ENCODE measurements at places on chromosomes 2 and 18. TPM values are rescaled to one million over a fixed set of nuclear protein-coding genes. Genes with fewer than 3 reads are reported as not detected.

GRCh38 chr18:36602620-36603019, 226.2 kb downstream of the TPGS2 start:
- no peaks in the 10 kb centered on the region for H3K27me3 ChIP-seq
- no peaks in the 10 kb centered on the region for H3K36me3 ChIP-seq

DNA sequence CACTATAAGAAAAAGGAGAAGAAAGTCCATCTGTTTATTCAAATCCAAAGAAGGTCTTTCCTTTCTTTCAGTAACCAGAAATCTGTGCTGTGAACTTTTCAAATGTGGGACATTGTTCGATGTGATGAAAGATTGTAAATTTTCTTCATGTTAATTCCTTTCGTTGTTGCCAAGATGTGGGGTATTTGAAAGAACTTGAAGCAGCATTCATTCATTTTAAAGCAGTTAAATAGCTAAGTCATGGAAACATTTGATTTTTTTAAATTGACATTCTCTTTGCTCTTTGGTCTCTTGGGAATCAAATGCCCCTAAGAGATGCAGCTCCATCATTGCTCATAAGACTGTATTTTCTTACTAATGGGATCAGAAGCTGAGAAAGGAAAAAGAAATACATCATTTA, 93.7 kb upstream of the EHBP1 start:
- no peaks in the 10 kb centered on the region for H3K27me3 ChIP-seq
- H3K4me1 ChIP-seq, result no peaks in the 10 kb centered on the region
- H3K27ac ChIP-seq, result no peak overlapping the region

CREG2 gene
- total RNA-seq, result not detected

MBD1 gene
- total RNA-seq, result 56.3 TPM

GRCh38 chr2:121095257-121096080, 189.5 kb downstream of the TFCP2L1 start:
- H3K36me3 ChIP-seq, result no peaks in the 10 kb centered on the region
- no peak overlapping the region for H3K4me3 ChIP-seq
- peak; percentile 90 for DNase-seq
- H3K4me1 ChIP-seq, result no peaks in the 10 kb centered on the region
- no peak overlapping the region for H3K27ac ChIP-seq

- no peak overlapping the region for H3K27ac ChIP-seq
- peaks cover 4% of the 10 kb centered on the region for H3K4me1 ChIP-seq
- DNase-seq, result no peak
- H3K27me3 ChIP-seq, result no peaks in the 10 kb centered on the region
- H3K36me3 ChIP-seq, result no peaks in the 10 kb centered on the region
Measured at GRCh38 chr2:169258045-169258601, 104.2 kb downstream of the LRP2 start.

NEU2 gene
- total RNA-seq, result not detected

ERCC3 gene
- 36.9 TPM for total RNA-seq

- DNase-seq, result no peak
- H3K27ac ChIP-seq, result no peak overlapping the region
- H3K4me1 ChIP-seq, result no peaks in the 10 kb centered on the region
- no peak overlapping the region for H3K4me3 ChIP-seq
- H3K36me3 ChIP-seq, result no peaks in the 10 kb centered on the region
- no peaks in the 10 kb centered on the region for H3K27me3 ChIP-seq
Measured at GRCh38 chr2:105125428-105125827, 87.6 kb downstream of the MRPS9 start.

SLC66A2 gene
- total RNA-seq, result 59.5 TPM

DNA sequence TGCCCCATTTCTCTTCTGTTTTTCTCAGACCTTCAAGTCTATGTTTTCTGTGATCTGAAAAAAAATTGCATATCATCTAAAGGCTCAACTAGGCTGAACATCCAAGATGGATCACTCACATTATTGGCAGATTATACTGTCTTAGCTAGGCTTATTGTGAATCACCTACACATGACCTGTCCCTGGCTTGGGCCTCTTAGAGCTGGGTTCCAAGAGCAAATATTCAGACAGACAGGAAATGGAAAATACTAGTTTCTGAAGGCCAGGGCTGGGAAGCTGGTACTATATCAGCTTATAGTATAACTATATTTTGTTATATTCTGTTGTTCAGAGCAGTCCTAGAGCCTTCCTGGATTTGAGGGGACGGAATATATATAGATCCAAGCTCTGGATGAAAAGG, 90.3 kb downstream of the PIK3C3 start:
- H3K27ac ChIP-seq, result no peak overlapping the region
- peaks cover 83% of the 10 kb centered on the region for H3K36me3 ChIP-seq
- DNase-seq, result no peak
- no peaks in the 10 kb centered on the region for H3K27me3 ChIP-seq
- no peaks in the 10 kb centered on the region for H3K4me1 ChIP-seq
- H3K4me3 ChIP-seq, result no peak overlapping the region

TNFAIP6 gene
- 3.0 TPM for total RNA-seq

DNA sequence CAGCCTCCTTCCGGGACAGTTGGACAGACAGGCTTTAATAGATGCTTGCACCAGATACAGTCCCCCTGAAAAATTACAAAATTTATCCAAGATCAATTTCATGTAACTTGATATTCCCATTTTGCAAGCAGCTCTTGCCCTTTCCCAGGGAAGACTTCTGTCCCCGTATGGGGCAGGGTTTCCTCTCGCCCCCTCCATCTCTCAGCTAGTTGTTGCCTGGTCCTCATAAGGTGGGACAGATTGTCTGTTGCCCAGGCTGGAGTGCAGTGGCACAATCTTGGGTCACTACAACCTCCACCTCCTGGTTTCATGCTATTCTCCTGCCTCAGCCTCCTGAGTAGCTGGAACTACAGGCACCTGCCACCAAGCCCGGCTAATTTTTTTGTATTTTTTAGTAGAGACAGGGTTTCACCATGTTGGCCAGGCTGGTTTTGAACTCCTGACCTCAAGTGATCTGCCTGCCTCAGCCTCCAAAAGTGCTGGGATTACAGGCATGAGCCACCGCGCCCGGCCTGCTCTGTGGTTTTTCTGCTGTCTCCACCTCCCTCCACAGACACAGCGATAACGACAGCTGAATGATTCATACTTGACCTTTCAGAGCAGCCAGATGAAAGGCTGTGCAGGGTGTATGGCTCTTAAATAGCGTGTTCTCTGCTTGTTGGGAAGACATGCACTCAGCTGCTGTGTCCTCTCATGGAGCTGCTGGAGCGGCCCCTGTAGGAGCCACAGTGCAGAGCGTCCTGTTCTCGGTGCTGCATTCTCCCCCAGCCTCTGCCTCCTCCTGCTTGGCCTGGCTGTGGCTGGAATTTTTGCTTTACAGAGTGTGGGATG, 61.4 kb downstream of the TTC39C start:
- H3K4me3 ChIP-seq, result no peak overlapping the region
- H3K27ac ChIP-seq, result no peak overlapping the region
- H3K4me1 ChIP-seq, result peaks cover 7% of the 10 kb centered on the region
- peak; percentile 76 for DNase-seq
- H3K27me3 ChIP-seq, result no peaks in the 10 kb centered on the region

CYBRD1 gene
- 313 TPM for total RNA-seq

DNA sequence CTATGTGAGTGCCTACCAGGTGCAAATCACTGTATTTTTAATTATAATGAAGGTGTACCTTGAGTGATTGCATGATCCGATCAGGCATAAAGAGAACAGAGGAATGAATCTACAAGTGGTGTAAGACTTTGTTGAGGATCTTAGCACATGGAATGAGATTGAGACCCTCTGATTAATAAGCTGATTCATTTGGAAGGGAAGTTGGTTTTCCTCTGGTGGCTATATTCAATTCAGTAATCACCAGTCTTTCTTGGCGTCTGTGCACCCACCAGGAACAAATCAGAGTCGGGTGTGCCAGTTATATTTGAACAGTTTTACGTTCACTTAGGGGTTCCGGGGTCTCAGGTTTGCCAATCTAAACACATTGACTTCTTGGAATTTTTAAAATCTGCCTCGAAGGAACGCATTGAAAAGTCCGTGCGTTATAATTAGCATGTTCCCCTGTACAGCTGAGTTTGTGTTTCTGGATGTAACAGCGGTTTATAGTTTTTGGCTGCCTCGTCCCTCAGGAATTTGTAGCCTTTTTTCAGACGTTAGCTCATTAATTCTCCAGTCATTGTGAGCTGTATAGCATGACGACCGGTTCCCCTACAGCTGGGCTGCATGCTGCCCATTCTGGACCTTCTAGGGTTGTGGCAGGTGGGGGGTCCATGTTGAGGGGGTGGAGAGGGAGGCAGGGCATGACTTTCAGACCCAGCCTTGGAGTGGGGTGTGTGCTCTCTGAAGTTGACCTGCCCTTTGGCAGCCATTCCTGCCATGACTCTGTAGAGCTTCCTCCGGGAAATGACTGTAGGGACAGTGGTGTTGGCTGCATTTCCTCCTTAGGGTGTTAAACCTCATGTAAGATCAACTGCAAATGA, 20.3 kb downstream of the MYO1B start:
- H3K27me3 ChIP-seq, result no peaks in the 10 kb centered on the region
- DNase-seq, result no peak
- H3K4me3 ChIP-seq, result peak overlapping the region; percentile 2
- peaks cover 26% of the 10 kb centered on the region for H3K4me1 ChIP-seq
- no peaks in the 10 kb centered on the region for H3K36me3 ChIP-seq

SRSF7 gene
- total RNA-seq, result 112 TPM

DNA sequence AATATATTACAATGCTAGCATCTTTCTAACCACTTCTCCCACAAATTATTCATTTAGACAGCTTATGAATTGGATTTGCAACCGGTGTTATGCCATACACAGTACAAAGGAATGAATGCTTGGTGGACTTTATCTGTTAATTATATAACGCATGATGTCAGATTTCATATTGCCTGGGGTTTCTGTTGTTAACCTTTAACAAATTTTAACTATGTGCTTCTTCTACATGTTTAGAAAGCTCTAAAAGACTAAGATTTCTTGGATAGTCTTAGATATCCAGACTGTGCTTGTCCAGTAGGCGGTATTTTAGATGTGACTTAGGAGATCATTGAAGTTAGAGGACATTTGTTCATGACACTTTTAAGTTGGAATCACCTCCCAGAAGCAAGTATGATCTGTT, 976.3 kb downstream of the TMEM182 start:
- H3K27ac ChIP-seq, result no peak overlapping the region
- DNase-seq, result no peak
- no peaks in the 10 kb centered on the region for H3K27me3 ChIP-seq
- H3K36me3 ChIP-seq, result no peaks in the 10 kb centered on the region

DNA sequence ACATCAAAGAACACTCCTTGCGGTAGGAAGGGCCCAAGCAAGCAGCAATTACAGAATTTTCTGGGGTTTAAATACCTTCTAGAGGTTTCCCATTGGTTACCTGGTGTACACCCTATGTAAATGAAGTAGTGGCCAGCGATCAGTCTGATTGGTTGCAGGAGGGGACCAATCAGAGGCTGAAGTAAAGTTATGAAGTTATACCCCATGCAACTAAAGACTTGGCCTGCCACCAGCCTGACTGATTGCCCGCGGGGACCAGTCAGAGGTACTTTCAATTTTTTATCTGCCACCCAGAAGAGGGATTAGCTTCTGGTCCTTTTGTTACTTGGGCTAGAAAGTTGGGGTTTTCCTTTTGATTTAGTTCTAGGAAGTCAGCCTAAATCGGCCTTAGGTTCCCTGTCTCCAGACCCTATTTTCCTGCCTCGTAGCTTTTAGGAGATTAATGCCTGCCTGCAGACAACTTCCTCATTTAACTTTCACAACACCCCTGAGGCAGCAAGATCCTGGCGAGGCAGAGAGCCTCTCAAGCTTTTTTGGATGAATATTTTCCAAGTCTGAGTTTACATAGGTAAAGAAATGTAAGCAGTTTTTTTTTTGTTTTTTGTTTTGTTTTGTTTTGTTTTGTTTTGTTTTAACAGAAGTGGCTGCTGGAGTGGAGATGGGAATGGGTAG, 1.5 kb upstream of the DGUOK start:
- no peak for DNase-seq
- H3K27ac ChIP-seq, result no peak overlapping the region
- H3K4me1 ChIP-seq, result peaks cover 18% of the 10 kb centered on the region
- no peak overlapping the region for H3K4me3 ChIP-seq
- H3K27me3 ChIP-seq, result no peaks in the 10 kb centered on the region

DNA sequence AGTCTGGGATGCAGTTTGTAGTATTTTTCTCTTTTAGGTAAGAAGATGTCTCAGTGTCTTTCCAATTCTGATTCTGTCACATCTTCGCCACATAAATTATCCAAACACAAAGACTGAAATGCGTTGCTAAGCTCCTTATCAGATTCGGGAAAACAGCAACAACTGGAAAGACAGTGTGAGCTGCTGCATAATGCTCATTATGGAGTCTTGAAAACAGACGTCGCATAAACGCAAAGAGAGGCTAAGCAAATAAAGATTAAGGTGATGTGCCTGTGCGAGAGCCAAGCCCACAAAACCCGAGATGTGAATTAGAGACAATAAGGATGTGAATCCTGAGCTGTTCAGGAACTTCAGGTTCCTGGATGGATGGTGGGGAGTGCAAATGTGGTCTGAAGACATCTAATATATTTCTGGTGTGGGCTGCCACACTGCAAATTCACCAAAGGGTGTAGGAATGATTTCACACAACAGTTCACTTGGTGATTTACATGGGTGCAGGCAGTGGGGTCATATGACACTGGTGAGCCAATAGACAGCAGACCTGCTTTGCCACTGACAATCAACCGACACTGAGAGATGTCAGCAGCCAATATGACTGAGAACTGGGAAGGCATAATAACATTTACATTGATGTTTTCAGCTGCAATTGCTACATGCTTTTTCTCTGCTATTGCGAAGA, 195.8 kb downstream of the MTX2 start:
- no peak overlapping the region for H3K4me3 ChIP-seq
- peaks cover 13% of the 10 kb centered on the region for H3K27me3 ChIP-seq
- H3K4me1 ChIP-seq, result peaks cover 7% of the 10 kb centered on the region
- no peak for DNase-seq
- no peaks in the 10 kb centered on the region for H3K36me3 ChIP-seq

GRCh38 chr2:219025637-219026585, 15.4 kb downstream of the CFAP65 start:
- DNase-seq, result no peak
- H3K4me1 ChIP-seq, result no peaks in the 10 kb centered on the region
- no peak overlapping the region for H3K4me3 ChIP-seq
- H3K36me3 ChIP-seq, result no peaks in the 10 kb centered on the region
- H3K27ac ChIP-seq, result no peak overlapping the region

FAM124B gene
- 4.4 TPM for total RNA-seq

GRCh38 chr18:78699499-78699898, 280.1 kb upstream of the SALL3 start:
- H3K4me3 ChIP-seq, result no peak overlapping the region
- H3K36me3 ChIP-seq, result no peaks in the 10 kb centered on the region

DNA sequence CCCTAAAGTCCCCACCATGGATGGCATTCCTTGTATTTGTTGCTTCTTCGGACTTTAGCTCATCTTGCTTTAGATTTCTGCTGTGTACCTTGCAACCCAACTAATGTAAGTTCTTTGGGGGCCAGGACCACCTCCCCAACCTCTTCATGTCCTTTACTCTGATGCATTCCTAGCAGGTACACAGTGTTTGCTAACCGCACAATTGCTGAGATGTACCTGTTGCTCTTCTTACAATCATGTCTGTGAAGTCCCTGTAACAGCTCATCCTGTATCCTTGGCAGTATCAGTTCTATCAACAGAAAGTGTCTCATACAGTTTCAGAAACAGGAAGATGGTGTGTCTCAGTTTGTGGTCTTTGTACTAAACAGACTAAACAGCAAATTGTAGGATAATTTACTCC, 24.1 kb downstream of the ST8SIA3 start:
- no peak overlapping the region for H3K4me3 ChIP-seq
- H3K36me3 ChIP-seq, result no peaks in the 10 kb centered on the region
- no peak overlapping the region for H3K27ac ChIP-seq
- no peak for DNase-seq
- H3K4me1 ChIP-seq, result no peaks in the 10 kb centered on the region
- no peaks in the 10 kb centered on the region for H3K27me3 ChIP-seq

UPP2 gene
- total RNA-seq, result not detected

GRCh38 chr2:43537137-43537536, 58.7 kb downstream of the THADA start:
- no peak for DNase-seq
- no peaks in the 10 kb centered on the region for H3K27me3 ChIP-seq
- H3K4me1 ChIP-seq, result peaks cover 11% of the 10 kb centered on the region
